ENCODE measurements at places on chromosomes 16 and 17.

DNA sequence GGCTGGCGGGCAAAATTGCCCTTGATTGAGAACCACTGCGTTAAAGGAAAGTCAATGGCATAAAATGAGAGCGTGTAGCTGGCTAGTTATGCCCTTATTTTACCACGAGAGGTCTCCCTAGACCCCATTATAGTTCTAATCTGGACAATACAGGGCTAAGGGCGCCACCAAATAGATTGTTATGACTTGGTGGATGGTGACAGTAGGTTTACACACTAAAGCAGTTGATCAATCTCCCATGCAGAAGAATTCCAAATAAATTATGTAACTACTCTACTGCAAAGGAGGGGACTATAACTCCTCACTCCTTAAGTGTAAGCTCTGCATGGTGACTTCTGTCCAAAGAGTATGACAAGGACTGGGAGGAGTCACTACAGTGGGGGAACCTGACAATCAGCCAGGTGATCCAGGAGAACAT is 20.4 kb upstream of the YPEL2 start:
- peak; percentile 43 for DNase-seq

GRCh38 chr16:50246299-50247122 is 19.8 kb upstream of the ADCY7 start:
- DNase-seq = peak; percentile 41

DNA sequence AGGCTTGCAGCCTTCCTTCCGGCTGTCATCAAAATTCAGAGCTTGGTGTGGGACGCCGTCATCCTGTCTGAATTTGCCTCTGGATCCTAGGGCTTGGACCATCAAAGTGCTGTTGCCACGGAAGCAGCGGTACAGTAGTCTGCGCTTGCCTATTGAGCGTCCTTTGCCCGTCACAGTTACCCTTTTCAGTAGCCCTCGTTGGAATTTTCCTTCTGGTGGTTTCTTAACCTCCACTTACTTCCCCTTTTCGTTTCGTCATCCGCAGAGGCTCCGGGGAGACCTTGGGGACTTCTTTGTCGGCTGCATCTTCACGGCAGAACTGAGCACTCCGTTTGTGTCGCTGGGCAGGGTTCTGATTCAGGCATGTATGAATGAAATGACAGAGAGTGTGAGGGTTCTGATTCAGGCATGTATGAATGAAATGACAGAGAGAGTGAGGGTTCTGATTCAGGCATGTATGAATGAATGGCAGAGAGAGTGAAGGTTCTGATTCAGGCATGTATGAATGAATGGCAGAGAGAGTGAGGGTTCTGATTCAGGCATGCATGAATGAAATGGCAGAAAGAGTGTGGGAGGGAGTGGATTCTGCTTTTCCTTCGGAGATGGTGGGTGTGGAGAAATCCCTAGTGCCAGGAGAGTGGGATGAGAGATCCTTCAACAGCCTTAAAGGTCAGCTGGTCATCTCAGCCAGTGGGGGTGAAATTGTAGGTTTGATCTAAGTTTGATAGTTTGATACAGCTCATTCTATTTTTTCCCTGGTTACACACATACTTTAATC is 8.0 kb downstream of the TLCD3A start:
- no peak for DNase-seq

DNA sequence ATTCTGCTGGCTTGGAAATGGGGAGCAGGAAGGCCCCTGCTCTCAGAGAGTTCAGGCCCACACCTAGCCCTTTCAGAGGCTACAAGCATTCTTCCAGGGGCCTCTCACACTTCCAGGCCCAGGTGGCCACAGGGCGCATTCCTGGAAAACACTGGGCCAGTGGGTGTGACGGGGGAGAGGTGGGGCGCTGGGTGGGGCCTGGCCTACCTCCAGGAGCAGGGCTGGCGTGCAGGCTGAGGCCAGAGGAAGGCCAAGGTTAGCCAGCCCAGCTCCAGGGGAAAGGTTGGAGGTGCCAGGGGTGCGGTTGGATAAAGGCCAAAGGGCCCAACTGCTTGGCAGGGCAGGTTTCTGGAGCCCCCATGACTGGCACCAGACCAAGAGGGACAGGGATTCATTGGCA is 198.2 kb downstream of the MAF start:
- no peak for DNase-seq

GRCh38 chr16:67474551-67475455 is 6.2 kb downstream of the ATP6V0D1 start:
- no peak for DNase-seq

DNA sequence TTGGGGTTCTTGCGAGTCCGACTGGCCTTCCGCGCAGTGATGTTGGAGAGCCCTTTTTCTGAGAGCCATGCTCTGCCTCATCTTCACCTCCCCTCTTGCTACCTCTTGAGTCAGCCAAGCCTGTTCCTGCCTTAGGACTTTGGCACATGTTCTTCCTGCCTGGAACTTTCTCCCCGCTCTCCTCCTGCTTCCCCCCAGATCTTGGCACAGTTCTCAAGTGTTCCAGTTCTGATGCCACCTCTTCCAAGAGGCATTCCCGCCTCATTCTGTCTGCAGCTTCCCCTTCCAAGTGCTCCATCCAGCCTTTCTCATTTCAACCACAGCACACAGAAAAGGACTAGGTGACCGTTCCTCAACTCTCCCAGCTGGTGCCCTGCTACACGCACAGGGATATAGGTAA is 7.7 kb downstream of the AKAP1 start:
- no peak for DNase-seq

DNA sequence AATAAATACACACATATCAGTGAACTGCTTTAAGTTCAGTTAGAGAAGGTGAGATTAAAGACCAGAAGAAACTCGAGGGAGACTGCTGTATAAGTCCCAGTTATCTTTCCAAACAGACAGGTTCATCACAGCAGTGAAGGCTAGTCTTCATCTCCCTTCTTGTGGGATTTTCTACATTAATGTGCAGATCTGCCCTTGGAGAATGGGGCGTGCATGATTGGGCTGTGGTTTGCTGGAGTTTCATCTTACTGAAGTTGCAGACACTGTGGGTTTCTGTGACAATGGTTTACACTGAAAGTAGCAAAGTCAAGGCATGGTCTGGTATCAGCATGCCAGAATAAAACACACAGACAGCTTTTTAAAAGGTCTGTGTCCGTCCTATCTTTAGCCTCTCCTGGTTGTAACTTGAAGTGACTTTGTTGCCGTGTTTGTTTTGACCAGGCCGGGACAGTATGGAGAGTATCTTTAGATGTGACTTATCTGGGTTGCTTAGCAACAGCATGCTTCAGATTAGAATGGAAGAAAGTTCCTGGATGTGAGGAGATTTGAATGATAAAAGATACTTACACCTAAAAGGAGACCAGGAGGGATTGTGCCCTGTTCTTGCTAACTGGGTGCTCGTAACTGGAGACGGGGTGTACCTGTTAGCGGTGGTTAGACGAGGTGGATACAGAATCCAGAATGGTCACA is 16.1 kb downstream of the NAA60 start:
- DNase-seq = no peak

DNA sequence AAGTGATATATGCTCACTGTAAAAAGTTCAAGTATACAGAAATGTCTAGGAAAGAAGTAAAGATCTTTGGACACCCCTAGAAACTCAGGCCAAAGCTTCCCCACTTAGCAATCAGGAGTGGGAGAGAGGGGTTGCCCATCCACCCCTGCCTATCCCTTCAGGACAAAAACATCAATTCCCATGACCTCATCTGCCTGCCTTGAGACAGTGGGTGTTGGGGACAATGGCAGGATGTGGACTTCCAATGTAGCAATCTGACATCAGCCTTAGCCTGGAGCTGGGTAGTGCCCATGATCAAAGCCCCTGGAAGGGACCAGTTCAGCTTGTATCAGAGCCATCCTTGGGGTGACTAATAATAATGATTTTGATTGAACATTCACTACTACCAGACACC is 18.1 kb downstream of the ITPRIPL2 start:
- peak; percentile 45 for DNase-seq

DNA sequence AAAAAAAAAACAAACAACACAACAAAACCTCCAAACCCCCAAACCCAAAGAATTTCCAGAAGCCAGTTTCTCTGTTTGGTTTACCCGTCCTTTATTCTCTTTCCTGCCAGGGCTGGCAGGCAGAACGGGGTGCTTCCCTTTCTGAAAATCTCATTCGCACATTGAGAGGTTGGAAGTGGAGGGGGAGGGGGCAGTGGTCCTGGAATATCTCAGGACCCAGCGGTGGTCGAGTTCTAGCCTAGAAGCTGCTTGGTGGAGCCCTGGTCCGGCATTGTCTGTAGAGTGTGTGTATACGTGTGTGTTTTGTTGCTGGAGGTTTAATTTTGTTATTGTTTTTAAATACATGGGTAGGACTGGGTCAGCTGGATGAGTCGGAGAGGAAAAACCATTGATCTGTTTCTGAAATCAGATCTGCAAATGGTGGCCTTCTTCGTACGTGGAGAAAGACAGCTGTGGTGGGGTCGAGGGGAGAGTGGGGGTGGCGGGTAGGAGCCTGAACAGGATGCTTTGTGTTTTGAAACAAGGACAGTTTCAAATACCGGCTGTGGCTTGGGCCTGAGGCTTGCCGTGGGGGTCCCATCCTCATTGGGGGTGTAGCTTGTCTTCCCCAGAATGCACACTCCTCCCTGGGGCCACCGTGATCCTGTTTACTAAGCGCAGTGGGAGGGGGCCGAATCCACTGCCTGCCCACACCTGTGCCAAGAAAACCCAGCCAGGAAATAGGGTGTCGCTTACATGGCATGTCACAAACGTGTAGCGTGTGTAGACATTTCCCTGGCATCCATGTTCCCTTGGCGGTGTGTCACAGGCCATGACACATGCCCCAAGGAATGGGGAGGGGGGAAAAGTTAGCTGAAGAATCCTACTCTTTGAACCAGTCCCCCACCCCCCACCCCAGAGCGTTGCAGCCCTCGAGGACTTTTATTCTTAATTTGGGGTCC is 1.6 kb downstream of the CMIP start:
- no peak for DNase-seq

DNA sequence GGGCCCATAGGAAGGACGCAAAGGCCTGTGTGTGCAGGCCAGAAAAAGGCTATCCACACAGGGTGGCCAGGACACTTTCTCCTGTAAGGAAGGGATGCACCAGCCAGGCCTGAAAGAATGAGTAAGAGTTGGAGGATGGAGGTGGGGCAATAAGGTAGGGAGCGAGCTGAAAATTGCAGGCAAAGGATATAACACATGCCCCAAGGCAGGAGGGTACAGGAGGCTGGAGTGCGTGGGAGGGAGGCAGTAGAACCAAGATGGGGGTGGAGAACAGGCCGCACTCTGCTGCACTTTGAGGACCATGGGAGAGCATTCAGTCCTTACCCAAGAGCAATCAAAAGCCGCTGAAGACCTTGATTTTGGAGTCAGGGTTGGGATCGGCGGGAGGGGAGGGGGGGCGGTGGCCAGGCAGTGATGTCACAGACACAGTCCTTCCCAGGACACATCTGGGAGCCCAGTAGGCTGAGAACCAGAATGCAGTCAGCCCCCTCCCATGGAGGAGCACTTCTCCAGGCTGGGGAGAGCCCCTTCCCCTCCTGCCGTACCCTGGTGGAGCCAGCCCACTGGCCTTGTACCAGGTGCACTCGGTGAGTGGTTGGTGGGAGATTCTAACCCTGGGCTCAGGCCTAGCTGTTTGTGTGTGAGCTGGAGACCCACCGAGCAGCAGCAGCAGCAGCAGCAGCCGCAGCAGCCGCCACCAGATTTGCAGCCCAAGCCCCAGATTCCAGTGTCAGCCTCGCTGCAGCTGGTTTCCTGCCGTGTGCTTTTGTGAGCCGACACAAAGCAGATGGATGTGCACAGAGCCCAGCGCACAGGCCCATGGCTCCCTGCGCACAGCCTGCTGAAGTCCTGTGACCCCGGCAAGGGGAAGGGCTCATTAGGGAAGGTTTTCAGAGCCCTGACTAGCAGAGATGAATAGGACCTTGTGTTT is 17.5 kb downstream of the ANKRD40 start:
- peak; percentile 23 for DNase-seq

GRCh38 chr17:68860941-68861340 is 94.3 kb downstream of the ABCA8 start:
- DNase-seq = no peak

- no peak for DNase-seq
Measured at GRCh38 chr17:27339198-27339835, 45.4 kb downstream of the WSB1 start.

- no peak for DNase-seq
Measured at GRCh38 chr16:13313351-13313750, 412.0 kb downstream of the SHISA9 start.

GRCh38 chr17:67353161-67353560 is 13.2 kb downstream of the PSMD12 start:
- no peak for DNase-seq

GRCh38 chr17:78709119-78709681 is 72.9 kb downstream of the CYTH1 start:
- no peak for DNase-seq

- no peak for DNase-seq
Measured at GRCh38 chr16:51056331-51056730, 94.7 kb downstream of the SALL1 start.

DNA sequence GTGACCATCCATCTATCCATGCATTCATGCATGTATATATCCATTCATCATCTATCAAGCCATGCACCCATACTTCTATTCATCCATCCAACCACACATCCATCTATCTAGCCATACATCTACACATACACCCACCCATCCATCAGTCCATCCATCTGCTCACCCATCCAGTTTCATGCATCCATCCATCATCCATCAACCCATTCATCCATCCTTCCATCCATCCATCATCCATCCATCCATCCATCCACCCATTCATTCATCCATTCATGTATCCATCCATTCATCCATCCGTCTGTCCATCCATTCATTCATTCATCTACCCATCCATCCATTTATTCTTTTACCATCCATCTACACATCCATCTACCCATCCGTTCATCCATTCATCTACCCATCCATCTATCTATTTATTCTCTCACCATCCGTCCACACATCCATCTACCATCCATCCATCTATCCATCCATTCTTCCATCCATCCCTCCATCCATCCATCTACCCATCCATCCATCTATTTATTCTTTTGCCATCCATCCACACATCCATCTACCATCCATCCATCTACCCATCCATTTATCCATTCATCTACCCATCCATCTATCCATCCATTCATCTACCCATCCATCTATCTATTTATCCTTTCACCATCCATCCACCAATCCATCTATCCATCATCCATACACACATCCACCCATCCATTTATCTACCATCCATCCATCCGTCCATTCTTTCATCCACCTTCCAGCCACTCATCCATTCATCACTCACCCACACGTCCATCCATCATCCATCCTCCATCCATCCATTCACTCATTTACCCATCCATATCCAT is 3.2 kb downstream of the CCL17 start:
- no peak for DNase-seq

DNA sequence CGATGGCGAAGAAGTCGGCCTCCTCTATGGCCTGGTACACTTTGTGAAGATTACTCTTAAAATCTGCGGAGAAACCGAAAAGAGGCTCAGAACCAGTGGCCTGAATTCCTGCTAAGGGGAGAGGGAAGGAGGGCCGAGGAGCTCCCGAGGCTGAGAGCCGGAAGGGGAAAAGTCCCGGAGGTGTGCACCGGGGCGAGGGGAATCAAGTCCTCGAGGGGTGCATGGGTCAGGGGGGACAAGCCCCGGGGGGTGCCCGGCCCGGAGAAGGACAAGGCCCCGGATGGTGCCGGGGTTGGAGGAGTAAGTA is 495 bp downstream of the PARN start:
- peak; percentile 37 for DNase-seq

- DNase-seq = peak; percentile 89
Measured at GRCh38 chr17:76005263-76006149, 4.9 kb downstream of the CDK3 start.
